Esophagus squamous epithelium (tissue), 5 donors: ENCODE measurements at places on chromosomes 11 and 22.

DNA sequence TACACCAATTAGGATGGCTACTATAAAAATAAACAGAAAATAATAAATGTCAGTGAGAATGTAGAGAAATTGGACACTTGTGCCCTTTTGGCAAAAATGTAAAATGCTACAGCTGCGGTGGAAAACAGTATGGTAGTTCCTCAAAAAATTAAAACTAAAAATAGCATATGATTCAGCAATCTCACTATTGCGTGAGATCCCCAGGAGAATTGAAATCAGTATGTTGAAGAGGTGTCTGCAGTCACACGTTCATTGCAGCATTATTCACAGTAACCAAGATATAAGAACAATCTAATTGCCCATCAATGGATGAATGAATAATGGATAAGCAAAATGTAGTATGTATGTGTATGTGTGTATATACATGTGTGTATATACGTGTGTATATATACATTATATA, 6.8 kb downstream of the OR52N2 start:
- no peak for DNase-seq

DNA sequence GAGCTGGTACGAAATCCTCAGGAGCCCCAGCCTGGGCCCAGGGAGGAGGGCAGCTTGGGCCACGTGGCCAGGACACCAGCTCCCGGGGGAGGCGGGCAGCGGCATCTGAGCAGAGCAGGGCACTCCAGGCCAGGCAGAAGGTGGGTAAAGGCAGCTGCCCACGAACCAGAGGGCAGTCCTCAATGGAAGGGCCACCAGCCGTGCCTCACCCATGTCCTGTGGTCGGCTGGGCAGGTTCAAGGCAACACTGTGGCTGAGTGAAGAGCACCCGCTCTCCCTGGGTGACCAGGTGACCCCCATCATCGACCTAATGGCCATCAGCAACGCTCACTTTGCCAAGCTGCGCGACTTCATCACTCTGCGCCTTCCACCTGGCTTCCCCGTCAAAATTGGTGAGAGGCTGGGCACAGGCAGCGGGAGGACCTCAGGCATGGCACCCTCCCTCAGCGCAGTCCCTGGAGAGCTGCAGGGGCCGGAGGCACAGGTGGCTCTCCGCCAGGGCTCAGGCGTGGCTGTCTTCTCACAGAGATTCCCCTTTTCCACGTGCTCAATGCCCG, 2.5 kb upstream of the SSH3 start:
- DNase-seq = no peak

DNA sequence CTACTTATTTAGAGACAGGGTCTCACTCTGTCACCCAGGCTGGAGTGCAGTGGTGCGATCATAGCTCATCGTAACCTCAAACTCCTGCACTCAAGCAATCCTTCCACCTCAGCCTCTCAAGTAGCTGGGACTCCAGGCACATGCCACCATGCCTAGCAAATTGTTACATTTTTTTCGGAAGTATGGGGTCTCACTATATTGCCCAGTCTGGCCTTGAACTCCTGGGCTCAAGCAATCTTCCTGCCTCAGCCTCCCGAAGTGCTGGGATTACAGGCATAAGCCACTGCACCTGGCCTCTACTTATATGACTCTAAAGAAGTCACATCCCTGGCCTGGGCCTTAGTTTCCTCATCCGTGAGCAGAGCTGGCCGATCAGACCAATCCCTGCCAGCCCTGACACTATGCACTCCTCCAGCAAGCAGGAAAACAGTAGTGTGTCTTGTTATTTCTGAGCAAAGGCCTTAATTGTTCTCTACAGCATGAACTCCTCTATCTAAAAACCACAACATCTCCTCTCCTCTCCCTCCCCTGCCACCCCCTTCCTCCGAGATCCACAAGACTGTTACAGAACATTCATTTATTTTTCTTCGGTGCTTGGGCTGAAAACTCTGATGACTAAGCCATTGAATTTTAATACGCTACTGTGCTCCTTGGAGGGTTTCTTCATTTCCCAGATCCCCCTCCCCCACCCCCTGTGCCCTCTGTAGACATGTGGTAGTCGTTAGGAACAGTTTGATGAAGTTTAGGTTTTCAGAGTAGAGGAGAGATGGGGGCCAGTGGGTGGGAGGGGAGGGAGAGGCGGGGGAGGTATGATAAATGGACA, 91.5 kb downstream of the ABTB2 start:
- DNase-seq = no peak

DNA sequence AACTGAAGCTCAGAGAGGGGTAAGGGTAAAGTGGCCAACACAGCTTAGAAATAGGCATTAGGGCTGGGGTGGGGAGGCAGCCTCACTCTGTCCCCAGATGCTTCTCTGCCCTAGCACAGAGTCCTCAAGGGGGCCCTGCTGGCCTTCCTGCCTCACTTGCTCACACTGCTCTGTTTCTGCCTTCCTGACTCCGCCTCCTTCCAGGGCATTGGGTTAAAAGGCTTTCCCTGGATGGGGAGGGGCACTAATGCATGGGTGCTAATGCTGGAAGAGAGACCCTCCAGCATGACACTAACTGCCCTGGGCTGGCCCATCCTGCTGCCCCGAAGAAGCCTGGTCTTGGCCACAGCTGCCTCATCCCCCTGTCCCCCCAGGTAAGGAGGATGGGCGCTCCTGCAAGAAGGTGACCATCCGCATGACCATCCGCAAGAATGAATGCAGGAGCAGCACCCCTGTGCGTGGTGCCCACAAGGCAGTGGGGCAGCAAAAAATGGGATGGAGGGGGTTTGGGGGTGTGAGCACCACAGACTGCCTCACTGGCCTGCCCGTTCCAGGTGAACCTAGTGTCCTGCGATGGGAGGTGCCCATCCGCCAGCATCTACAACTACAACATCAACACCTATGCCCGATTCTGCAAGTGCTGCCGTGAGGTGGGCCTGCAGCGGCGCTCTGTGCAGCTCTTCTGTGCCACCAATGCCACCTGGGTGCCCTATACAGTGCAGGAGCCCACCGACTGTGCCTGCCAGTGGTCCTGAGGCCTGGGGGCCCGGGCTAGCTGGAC, 74.0 kb upstream of the MYOD1 start:
- no peak for DNase-seq

- DNase-seq = no peak
These were observed 5.2 kb downstream of the SMTNL1 start for GRCh38 chr11:57542582-57542981.

DNA sequence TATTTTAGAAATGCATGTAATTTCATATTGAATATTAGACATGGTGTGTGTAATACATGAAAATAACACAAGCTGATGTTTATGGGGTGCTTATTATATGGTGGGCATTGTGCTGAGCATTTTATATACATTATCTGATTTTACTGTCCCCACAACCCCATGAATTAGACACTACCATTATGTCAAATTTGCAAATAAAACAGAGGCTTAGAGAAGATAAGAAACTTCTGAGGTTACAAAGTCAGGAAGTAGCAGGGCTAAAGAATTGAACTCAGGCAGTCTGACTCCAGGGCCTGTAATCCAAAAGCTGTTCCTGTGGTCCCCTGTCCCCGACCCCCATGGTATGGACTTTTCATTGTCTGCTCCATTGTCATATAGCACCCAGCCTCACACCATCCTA, 49.4 kb upstream of the NAV2 start:
- no peak for DNase-seq

- DNase-seq = no peak
These were observed 57.9 kb downstream of the PANX1 start for GRCh38 chr11:94186342-94187203.

GRCh38 chr22:42343531-42344081, 73.2 kb upstream of the TCF20 start:
- DNase-seq = no peak

DNA sequence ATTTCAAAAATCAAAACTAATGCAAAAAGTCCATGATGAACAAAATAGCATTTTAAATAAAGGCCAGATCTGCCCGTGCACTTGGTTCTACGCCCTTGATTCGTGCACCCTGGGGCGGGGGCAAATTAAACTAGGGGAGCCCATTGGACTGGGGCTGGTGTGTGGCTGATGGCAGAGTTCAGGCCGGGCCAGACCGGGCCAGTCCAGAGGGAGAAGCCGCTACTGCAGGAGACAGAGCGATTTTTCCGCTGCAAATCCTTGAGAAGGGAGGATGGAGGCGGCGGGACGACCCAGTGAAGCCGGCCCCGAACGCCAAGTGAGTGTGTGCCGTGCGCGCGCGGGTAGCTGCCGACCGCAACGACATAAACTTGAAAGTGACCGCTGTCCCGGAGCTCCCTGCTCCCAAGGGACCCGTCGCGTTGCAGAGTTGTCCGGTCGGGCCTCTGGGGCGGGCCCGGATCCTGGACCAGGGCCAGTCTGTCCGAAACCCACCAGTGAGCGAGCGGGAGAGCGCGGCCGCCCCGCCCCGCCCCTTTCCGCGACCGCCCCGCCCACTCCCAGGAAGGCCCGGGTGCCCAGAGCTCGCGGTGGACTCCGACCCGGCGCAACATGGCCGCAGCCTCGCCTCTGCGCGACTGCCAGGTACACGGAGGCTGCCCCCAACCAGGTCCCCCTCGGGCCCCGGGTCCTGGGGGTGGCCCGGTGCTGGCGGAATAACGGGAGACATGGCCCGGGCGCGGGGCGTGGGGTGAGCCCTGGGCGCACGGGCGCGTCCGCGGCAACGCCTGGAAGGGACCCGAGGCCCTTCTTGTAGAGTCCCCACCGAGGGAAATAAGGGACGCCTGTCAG, at the start of gene TTC38:
TSS of gene TTC38 (plus strand) at position 578 of the 849 bp plus-strand sequence. CDS start at position 610, 32 bp downstream.
- no peak for DNase-seq

GRCh38 chr22:42475122-42475521, 42.9 kb upstream of the NFAM1 start:
- no peak for DNase-seq

- DNase-seq = no peak
These were observed 2.5 kb downstream of the CHST1 start for GRCh38 chr11:45662665-45663485.

DNA sequence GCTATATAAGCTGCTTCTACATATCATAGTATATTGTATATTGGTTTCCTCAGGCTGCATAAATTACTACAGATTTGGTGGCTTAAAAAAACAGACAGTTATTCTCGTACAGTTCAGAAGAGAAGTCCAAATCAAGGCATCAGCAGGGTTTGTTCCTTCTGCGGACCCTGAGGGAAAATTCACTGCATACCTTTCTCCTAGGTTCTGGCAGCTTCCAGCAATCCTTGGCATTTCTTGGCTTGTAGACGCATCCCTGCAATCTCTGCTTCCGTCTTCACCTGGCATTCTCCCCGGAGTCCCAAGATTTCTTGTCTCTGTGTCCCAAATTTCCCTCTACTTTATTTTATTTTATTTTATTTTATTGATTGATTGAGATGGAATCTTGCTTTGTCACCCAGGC, 142.8 kb downstream of the COMMD9 start:
- no peak for DNase-seq

- no peak for DNase-seq
These were observed 542.7 kb upstream of the LUZP2 start for GRCh38 chr11:23953951-23954710.

DNA sequence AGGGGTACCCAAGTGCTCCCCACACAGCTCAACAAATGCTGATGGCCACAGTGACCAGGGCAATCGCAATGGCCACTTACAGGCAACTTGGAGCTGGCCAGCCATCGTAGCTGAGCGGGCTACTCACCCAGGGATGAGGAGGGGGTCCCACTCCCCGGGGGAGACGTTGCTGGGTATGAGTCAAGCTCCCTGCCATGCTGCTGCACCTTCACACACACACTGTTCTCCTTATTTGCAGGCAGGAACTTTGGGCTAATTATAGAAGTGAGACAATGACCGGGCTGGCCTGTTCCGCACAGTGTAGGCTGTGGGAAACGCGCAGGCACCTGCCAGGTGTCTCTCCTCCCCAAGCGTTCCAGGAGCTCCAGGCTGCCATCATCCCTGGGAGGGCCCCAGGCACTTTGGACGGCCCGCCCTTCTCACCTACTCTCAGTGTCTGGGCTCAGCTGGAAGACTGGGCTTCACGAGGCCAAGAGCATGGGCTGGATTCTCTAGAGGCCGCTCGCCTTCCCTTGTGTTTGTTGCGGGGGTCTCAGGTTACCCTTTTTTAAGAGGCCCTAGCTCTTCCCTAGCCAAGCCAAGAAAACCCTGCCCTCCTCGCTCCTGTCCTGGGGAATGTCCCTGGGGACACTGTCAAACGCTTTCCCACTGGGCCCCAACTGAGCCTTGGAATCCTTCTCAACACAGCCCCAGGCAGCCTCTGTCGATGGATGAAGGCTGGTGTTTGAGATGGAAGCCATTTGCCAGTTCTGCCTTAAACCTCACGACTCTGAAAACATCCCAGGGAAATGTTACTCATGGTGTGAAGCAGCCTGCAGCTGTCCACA, 73.0 kb downstream of the RTL6 start:
- DNase-seq = no peak

GRCh38 chr22:41697126-41697775, 2.1 kb upstream of the MEI1 start:
- peak; percentile 37 for DNase-seq

GRCh38 chr11:120172054-120172911, 34.4 kb upstream of the TRIM29 start:
- no peak for DNase-seq

DNA sequence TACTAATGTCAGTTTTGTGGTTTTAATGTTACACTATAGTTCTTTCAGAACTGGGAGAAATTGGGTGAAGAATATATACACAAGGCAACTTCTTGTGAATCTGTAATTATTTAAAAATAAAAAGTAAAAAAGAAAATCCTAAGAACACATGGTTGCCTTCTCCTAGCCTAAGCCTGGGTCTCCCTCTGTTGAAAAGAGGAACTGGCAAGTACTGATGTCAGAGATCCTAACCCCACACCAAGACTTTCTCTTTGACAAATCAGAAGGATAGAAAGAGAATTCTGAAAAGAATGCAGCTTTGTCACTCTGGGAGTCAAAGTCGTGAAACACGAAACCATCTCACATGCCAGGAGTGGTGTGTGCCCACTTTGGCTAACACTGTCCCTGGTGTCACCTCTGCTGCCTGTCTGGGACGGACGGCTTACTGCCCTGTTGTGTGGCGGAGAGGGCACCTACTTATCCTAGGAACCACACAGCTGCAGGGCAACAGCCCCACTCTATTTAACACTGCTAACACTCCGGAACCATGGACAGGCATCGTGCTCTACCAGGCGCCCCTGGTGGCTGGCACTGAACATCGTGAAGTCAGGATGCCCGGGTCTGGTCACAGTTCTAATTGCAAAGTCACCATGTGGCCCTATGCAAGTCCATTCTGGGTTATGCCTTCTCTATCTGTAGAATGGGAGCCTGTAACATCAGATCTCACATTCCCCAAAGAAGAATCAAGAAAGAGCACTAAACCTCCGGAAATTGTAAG, 108.7 kb upstream of the CD82 start:
- DNase-seq = no peak

DNA sequence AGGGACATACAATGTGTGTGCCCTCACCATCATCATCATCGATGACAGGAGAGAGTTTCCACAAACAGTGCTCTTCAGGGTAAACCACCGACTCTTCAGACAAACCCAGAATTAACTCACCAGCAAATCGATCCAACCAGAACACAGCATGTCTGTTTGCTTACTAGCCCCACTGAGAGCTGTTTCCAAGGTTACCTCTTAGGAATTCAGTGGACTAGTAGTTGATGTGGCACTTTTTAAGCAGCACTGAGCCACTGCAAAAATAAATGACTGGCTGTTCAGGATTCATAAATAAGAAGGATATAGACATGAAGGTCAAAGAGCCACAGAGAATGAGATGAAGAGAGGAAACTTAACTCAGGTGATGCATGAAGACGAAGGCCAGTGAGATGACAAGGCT, 83.1 kb downstream of the PARVA start:
- no peak for DNase-seq
